Memory B cell (primary cell): ENCODE measurements at places on chromosomes 5 and 9.

DNA sequence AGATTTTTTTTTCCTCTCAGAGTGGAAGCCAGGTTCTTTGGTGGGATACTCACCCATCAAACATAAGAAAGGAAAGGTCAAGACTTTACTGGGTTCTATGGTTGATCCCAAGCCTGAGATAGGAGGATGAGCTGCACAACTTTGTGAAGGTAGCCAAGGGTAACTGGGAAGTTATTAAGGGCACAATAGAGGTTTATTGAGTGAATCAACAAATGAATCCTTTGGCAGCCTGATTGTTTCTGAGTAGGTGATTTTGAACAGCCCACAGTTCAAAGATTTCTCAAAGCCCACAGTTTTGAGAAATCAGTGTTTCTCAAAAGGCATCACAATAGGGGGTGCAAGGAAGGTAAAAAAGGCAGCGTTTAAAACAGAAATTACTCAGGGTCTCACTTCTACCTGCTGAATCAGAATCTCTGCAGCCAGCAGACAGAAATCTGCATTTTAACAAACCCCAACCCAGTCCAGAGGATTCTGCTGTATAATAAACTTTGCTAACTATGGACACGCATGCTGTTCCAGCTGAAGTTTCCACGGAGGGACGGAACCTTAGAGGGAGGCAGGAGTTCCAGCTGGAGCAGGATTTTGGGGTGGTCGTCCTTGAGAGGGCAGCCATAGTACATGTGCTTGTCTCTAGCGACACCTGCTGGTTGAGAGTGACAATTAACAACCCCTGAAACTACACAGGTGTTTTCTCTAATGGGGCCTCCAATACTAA, 32.7 kb upstream of the FSD1L start:
- peak; percentile 50 for DNase-seq

GRCh38 chr9:89357331-89358197, 39.3 kb downstream of the SECISBP2 start:
- no peak for DNase-seq

GRCh38 chr9:136791516-136792276, 552 bp downstream of the TMEM141 start:
- peak; percentile 77 for DNase-seq

GRCh38 chr5:133564921-133565565, 47.3 kb downstream of the FSTL4 start:
- no peak for DNase-seq

- DNase-seq = no peak
Observed at GRCh38 chr5:181199881-181200638, 4.9 kb downstream of the TRIM7 start.

DNA sequence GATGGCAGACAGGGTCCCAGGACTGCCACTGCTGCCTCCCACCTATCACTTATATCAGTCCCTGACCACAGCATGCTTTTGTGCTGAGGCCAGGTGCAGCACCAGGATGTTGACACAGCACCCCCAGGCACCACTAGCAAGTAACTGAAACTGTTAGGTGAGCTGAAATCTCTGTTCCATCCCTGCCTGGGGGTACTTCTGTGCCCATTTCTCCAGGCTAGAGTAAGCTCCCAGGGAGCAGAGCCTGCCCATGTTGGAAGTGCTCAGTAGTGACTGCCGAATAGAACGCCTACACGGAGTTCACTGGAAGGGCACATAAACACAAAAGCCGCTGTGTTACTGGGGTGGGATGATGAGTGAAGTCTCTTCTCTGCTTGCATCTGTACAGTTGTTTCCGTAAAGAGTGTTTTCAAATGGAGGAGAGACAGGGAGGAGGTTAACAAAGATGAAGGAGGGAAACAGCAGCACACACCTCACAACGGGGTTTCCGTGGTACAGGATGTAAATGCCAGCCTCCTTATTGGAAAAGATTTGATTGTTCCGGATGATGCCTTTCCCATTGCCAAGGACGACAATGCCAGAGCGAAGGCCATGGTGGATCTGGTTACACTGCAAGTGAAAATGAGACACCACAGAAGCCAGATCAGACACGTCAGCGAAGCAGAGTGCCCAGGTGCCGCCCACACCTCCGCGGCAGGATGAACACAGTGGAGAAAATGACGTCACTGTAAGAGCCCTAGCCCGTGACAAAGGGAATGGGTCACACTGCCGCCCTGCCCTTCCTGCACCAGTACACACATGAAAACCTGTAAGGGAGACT, 43.1 kb downstream of the POLR1E start:
- DNase-seq = peak; percentile 74

GRCh38 chr9:24698881-24699518, 153.3 kb upstream of the IZUMO3 start:
- DNase-seq = no peak

DNA sequence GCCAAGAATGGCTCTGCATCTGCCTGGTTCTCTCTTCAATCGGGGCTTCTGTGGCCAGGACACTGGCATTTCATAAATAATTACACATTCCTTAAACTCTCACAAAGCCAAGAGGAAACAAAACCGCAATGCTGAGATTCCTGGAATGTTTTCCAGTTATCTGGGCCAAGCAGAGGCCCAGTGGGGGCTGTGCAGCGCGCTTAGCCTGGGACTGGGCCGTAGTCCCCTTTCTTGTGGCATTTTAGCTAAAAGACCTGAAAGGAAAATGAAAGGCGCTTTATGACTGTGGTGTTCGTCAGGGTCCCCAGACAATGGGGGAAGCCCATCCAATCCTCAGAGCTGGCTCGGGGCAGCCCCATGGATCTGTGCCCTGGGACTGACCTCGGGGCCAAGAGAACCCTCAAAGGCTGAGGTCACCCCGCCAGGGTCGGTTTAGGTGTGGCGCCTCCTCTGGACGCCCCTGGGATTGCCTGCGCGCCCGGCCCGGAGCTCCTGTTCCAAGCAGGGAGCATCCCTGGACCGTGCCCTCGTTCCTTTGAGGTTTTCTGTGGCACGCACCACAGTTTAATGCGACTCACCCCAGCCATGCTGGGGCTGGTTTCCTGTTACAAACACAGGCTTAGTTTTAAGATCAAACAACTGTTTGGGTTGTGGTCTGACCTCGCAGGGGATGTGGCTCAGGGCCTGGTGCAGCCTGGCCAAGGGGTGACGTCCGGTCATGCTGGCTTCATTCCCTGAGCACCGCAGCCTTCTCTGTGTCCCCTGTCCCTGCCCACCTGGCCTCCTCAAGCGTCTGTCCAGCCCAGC, 51.5 kb upstream of the NKD2 start:
- no peak for DNase-seq

GRCh38 chr9:109816490-109816889, 36.5 kb downstream of the PALM2AKAP2 start:
- DNase-seq = no peak

- DNase-seq = no peak
Observed at GRCh38 chr5:76717222-76718083, 1.5 kb downstream of the F2R start.

DNA sequence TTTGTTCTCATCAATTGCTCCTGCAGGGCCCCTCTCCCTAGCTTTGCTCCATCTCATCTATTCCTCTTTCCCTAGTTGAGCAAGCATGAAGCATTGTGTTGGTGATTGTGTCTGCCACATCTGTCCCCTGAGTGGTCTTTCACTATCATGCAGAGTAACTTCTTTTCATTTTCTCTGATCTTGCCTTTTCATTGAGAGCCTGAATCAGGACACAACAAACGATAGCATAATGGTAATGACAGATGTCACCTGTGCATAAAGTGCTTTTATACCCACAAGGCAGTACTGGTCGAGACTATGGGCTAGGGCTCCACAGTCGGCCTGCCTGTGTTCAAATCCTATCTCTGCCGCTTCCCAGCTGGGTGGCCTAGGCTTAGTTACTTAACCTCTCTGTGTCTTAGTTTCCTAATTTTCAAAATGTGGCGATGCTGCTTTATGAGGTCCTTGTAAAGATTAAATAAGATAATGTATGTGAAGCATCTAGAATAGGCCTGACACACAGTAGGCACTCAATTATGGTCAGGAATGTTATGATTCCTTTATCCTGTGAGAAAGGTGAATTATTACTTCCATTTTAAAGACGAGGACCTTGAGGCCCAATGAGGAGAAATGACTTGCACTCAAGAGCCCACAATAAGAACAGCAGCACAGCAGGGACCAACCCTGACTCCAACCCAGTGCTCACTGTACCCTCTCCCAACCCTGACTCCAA, 137.1 kb upstream of the ZNF618 start:
- DNase-seq = no peak

DNA sequence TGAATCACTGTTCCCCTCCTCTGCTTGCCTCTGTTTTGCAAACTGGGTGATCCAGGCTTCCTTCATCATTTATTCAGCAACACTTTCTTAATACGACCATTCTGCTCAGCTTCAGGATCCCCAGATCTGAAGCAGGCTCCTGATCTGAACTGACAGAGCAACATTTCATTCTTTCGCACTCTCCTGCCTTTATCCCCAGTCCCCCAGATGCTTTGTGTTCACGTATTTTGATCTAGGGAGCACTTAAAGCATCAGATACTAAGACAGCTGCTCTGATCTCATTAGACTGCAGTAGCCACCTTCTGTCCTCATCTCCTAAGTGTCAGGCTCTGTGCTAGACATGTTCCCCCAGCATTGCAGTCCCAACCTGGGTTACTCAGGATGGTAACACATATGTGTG, 158.0 kb downstream of the TRIO start:
- DNase-seq = no peak

DNA sequence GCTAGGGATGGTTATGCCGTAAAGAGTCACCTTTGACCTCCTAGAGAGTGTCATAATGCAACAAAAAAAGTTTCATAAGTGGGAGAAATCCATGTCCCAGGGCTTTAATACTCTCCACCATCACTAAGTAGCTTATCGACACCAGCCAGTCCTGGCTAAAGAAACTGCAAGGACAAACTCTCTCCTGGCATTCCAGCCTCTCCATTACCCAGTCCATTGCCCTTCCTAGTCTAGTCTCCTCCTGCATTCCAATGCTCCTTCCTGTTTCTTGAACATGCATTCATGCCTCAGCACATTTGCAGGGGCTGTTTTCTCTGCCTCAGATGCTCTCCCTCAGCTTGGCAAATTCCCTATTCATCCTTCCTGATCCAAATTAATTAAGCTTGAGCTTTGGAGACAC, 364.1 kb downstream of the BRINP1 start:
- no peak for DNase-seq

DNA sequence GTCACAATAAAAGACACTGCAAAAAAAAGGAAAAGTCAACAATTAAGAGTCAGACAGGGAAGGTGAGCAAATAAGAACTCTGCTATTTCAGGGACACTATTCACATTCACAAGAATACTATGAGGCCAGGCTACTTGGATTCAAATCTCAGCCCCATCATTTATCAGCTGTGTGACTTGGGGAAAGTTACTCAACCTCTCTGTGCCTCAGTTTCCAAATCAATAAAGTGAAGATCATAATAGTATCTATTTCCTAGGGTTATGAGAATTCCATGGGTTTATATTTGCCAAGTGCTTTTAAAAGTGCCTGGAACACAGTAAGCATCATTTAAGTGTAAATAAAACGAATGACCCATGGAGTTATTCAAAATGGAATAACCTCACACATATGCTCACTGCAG, 56.4 kb downstream of the ALDH7A1 start:
- DNase-seq = no peak

GRCh38 chr9:107712390-107712789, 222.8 kb upstream of the KLF4 start:
- DNase-seq = no peak

DNA sequence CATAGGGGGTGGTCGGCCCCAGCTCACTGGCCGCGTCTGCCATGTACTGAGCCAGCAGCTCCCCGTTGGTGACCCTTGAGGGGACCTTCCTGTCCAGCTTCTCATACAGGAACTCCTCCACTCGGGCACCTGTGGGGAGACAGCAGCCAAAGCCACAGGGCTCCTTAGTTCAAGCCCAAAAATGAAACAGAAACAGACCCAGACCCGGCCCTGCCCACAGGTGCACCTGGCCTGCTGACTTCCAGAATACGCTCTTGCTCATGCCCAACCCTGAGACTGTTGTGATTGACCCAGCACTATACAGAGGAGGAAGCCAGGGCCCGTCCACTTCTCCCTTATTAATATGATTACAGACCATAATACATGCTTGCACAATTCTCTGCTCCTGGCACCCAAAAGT, 7.0 kb downstream of the SH3GLB2 start:
- peak; percentile 50 for DNase-seq

DNA sequence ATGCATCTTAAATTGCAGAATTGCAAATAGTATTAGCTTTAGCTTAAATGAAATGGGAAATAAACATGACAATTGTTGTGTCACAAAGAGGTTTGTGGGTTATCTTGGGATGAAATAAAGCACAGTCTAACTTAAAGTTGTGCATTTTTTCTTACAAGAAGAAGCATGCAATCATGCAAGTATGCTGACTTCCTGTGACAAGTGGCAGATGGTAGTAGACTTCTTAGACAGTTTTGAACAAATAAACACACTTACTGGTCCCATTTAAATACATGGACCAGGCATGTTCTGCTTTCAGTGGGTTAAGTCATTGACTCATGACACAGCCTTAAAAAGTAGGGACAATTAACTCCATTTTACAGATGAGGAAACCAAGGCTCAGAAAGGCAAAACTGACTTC, 15.9 kb upstream of the C5orf63 start:
- DNase-seq = no peak

GRCh38 chr5:134608555-134608954, 24.1 kb downstream of the SAR1B start:
- DNase-seq = no peak

DNA sequence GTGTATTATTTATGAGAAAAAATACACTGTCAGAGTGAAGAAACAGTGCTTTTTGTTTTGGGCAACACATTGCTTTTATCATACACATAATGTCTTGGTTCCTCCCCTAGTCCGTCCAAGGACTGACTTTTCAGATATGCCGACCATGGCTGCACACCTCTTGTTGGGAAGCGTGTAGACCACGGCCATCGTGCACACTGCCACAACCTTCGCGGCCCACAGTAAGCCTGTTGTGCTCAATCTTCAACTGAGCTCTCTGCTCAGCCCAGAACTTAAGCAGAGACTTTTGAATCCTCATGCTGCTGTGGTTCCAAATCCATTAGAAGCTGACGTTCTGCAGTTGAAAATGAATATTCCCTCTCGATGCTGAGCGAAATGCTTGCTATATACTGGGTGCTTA, 157.6 kb upstream of the IRX2 start:
- DNase-seq = no peak

GRCh38 chr9:15103290-15103689, 193.1 kb upstream of the FREM1 start:
- DNase-seq = no peak
